BE2C (cell line): ENCODE measurements at places on chromosomes 5 and 9.

DNA sequence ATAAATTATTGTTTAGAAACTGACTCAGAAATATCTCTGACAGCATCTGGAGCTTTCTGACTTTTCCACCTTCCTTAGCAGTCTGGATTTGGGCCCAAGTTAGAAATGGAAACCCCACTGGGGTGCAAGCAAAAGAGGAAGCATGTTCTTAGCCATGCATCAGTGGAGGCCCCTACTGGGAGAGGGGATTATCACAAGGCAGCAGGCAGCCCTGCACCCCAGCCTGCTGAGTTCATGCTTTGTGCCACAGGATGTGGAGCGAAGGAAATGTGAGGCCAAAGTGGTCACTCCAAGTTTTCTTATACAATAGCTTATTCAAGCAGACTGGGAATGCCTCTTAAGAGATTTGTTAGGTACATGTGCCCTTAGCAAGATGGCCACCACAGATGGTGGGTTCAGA lies 146.5 kb upstream of the TLX3 start:
- peak; percentile 58 for DNase-seq

- DNase-seq, result peak; percentile 85
Observed at GRCh38 chr9:132877824-132878694, at the start of gene AK8. AK8 (minus strand) TSS chr9:132878284; CDS start chr9:132878255, 29 bp downstream.

DNA sequence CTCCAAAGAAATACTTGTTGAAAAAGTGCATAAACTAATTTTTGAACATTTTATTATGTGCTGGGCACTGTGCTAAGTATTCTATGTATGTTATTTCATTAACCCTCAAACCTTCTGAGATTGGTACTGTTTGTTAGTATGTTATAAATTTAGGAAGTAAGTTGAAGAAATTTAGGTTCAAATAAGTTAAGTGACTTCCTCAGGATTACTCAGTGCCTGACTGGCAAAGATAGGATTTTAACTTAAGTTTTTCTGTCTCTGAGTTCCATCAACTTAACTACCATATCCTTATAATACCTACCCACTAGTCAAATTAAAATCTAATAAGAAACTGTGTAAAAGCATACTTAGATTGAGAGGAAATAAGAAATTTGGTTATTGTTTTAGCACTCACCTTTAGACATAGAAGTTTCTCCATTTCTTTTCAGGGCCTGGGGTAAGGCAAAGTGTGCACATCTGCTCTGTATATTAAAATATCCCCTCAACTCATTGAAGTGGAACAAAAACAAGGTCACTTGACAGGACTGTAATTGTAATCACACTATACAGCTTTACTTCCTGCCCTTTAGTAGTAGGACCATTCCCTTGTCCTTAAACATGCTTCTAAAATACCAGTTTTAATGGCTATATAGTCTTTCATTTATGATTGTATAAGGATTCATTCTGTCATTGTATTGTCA lies 15.2 kb downstream of the TGFBR1 start:
- no peak for DNase-seq

DNA sequence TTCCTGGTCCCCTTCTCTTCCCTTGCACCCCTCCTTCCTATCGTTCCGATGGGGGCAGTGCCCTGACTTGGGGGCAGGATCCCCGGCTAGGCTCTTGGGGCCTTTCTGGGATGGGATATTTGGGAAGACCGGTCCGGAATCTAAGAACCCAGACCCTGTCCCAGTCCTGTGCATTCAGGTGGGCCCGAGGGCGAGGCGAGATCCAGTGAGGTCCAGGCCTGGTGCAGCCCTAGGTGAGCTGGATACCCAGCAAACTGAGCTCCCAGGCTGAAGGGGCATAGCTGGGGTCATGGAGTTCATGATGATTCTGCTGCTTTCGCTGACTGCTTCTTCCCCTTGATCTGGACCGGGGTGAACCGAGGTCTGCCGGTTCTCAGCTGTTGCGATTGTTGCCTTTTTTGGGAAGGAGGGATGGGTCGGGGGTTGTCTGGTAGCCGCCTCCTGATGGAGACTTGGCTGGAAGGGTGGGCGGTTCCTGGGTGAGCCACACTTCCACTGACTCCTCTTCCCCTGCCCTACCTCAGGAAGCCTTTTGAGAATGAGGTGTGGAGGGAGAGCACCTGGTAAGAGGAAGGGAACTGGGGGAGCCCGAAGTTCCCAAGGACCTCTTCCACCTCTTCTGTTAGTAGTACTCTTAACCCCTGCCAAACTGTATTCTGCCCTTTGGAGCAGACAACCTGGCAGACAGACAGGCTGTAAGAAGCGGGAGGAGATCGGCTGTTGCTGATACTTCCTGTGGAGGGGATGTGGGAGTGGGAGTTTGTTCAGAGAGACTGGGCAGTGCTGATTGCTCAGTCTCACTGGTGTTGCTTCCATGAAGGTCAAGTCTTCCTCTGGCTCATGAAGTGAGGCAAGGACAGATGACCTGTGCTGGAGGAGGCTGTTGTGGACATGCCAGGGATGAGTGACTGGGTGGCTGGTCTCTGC lies 1.0 kb downstream of the LRRC8A start:
- no peak for DNase-seq

- DNase-seq, result no peak
Observed at GRCh38 chr5:76690037-76690679, 25.8 kb upstream of the F2R start.

DNA sequence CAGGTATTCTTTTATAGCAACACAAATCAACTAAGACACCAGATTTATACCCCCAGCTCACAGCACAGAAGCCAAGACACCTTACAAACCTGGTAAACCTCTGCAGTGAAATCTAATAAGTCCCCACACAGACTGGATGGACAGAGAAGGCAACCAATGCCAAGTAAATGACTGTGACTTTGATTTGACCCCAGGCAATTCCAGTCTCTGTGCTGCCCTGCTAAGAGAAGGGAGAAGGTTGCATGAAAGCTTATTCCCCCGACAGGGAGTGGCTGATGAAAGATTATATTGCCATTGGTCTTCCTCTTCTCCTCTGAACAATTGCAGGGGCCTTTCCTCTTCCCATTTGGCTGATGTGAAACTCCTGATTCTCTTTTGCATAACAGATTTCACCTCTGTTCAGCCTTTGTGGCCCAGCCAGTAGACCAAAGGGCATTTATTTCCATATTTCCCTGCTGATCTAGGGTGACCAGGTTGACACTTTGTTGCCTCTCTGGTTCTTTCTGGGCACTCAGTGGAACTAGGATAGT lies 107.6 kb downstream of the ADRB2 start:
- DNase-seq, result no peak

DNA sequence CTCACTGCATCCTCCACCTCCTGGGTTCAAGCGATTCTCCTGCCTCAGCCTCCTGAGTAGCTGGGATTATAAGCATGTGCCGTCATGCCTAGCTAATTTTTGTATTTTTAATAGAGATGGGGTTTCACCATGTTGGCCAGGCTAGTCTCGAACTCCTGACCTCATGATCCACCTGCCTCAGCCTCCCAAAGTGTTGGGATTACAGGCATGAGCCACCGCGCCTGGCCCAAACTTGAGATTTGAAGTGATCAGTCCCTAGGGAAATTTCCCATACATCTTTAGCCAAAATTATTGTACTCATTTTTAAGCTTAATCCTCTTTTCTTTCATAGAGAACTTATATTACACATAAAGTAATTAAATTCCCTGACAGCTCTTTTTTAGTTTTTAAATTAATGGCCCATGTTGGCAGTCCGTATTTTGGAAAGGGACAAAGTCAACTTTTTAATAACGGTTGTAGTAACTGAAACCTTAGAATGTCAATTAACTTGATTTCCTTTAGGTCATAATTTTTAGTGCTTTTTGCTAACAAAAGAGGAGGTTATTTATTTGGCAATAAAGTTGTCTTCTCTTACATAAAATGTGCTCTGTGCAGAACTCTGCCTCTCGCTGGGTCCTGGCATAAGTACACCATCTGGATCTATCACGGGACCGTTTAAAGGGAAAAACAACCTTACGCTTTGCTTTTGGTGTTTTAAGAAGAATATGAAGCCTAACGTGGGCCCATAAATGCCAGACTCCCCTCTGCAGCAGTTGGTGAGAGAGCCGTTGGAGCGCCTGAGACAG lies 142.3 kb upstream of the OTULINL start:
- no peak for DNase-seq

GRCh38 chr5:67511911-67512310 lies 315.3 kb upstream of the CD180 start:
- DNase-seq, result no peak

GRCh38 chr9:138116521-138116920 lies 238.9 kb downstream of the CACNA1B start:
- no peak for DNase-seq

DNA sequence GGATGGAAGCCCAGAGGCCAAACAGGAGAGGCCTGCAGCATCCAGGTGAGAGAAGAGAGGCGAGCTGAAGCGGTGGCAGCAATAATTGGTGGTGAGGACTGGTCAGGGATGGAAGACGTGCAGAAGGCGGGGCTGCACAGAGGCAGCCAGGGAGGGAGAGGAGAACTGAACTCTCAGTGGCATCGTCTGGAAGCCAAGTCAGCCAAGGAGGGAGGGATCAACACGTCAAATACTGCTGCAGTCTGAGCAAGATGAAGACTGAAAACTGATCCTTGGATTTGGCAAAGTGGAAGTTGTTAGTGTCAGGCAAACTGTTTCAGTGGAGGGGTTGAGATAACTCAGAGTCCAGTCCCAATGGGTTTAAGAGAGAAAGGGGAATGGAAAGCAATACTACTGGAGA lies 145.4 kb downstream of the CDK5RAP2 start:
- no peak for DNase-seq

GRCh38 chr5:84113246-84114105 lies 271.2 kb downstream of the EDIL3 start:
- no peak for DNase-seq

DNA sequence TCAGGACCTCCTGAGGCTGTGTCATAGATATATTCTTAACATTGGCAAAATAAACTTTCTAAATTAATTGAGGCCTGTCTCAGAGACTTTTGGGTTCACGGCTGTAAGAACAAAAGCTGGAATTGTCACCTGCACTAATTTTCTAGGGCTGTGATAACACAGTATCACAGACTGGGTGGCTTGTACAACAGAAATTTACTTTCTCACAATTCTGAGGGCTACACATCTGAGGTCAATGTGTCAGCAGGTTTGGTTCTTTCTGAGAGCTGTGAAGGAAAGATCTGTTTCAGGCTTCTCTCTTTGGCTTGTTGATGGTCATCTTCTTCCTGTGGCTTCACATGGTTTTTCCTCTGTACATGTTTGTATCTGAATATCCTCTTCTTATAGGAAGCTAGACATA lies 29.2 kb upstream of the NFIL3 start:
- DNase-seq, result no peak

DNA sequence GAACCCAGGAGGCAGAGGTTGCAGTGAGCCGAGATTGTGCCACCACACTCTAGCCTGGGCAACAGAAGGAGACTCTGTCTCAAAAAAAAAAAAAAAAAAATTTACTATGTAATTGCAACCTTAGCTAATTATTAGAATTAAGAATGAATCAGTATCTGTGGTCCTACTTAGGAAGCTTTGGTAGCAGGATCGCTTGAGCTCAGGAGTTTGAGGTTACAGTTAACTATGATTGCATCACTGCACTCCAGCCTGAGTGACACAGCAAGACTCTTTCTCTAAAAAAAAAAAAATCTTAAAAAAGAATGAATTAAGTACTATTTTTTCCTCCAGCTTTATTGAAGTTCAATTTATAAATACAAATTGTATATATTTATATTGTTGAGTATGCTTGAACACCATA lies 16.7 kb downstream of the NDUFAF2 start:
- no peak for DNase-seq

DNA sequence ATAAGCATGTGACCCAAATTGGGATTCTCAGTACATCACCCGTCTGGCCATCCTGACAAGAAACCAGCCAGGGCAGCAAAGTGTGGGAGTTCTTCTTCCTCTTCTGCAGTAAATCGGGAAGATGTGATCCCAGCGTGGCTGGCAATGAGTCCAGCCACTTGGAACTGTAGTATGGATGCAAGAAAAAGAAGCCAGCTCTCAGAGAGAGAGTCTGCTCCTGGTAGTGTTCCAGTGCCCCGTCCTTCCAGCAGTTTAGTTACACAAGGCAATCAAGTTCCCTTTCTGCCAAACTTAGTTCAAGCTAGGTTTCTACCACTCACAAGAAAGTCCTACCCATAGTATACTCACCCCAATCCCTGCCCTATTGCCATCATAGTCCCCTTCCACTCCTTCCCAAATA lies 65.6 kb downstream of the CDK5RAP2 start:
- DNase-seq, result no peak

DNA sequence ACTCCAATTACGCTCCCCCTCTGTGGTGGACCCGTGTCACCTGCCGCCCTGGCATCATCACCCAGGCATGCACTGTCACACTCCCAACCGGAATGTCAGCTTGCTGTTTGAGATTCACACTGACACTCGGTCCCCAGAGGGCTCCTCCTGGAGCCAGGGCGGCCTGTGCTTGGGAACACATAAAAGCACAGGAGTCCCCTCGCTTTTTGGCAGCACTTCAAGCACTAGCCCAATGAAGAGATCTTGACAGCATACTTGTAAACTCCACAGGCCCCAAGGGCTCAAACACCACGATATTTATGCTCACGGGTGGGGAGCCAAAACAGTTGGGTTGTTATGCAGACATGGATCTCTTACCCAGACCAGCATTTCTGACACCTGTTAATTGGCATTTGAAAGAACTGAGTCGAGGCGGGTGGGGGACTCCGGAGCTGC lies 90.8 kb upstream of the EGFLAM start:
- DNase-seq, result peak; percentile 30

DNA sequence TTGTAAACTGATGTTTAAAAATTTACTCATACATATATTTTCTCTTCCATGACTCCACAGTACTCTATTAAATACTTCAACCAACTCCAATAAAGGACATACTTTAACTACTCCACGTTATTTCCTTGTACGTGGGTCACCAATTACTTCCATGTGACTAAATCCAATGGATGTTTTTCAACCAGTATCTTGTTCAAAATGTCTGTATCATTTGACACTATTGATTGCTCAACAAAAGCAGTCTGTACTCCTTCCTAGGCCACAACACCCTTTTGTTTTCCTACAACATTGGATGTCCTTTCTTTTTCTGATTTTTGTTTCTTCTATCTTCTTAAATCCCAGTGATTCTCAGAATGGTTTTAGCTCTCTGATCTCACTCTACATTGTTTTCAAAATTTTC lies 943.7 kb downstream of the EFNA5 start:
- DNase-seq, result no peak

DNA sequence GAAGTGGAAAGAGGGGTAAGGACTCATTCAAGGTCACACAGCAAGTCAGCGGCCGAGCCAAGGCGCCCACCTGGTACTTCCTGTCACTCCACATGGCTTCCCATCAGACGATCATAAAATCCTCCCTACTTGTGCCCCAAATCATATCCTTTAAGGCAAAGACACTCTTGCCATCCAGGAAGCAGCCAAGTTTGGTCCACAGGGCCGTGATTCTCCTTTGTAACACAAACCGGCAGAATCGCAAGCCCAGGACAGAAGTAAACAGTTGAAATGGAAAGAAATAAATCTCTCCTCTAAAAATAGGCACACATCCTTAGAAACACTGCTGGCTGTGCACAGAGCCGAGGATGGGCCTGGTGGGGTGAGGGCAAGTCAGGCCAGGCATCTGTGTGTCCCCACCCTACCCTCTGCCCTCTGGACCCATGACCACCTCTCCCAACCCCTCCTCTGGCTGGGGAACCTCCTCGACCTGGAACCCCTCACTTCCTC lies 30.5 kb downstream of the TMOD1 start:
- DNase-seq, result no peak

GRCh38 chr5:64161420-64161819 lies 4.2 kb upstream of the RNF180 start:
- DNase-seq, result no peak
